ENCODE measurements at places on chromosomes 13 and 19.
A peak's percentile ranks its signal among the peaks of the same experiment; 100 is the strongest.

DNA sequence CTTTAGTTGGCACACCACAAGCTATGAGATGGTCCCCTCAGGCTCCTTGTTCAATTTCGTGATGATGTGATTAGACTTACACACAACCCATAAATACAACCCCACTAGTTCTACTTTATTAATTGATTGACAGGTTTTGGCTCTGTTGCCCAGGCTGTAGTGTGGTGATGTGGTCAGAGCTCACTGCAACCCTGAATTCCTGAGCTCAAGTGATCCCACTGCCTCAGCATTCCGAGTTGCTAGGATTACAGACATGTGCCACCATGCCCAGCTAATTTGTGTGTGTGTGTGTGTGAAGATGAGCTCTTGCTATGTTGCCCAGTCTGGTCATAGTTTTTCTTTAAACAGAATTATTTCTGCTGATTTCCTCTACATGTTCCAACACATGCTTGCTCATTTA lies 17.5 kb upstream of the HTR2A start:
- DNase-seq = no peak

- DNase-seq = no peak
These were observed 96.3 kb upstream of the GPR183 start for GRCh38 chr13:99403458-99403971.

- DNase-seq = peak; percentile 38
These were observed 5.3 kb upstream of the HCN2 start for GRCh38 chr19:584240-585001.

DNA sequence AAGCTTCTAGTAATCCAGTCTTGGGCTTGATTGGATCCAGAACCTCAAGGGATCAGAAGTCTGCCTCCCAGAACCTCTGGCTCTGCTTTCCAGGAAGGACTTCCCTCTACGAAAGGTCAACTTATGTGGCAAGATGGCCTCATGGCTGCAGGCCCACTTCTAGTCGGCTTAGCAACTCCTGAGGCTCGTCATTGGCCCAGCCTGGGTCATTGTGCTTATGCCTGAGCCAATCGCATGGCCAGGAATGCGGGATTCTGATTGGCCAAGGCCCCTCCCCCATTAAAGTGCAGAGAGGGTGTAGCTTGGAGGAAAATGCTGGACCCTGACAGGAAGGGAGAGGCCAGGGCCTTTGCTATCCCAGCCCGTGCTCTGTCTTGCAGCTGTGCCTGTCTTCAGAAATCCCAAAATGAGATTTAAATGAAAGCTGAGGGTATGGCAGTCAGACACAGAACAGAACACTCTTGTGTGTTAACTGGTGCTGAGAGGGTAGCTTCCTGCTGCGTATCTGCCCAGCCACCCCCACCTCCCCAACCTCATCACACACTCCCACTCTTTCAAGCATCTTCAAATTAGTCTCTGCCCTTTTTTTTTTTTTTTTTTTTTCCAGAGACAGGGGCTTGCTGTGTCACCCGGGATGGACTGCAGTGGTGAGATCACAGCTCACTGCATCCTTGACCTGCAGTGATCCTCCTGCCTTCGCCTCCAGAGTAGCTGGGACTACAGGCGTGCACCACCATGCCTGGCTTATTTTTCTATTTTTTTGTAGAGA lies 5.5 kb upstream of the CCNE1 start:
- DNase-seq = no peak

DNA sequence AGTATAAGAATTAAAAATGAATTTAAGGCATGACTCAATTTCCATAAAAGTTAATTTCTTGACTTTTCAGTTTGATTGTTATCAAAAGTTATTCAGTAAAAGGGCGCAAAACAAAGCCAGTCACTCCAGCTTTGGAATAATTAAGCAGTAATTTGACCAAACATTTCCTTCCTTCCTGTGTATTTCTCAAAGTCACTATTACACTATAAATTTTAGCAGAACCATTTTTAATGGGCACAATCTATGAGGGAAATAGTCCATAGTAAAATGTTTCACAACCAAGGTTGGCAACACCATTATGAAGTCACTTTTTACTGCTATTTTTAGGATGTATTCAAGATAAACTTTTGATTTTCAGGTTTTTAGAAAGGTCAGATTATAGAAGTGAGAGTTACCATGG lies 91.0 kb downstream of the DACH1 start:
- DNase-seq = no peak

- DNase-seq = no peak
These were observed 6.3 kb downstream of the CDADC1 start for GRCh38 chr13:49254007-49254406.

GRCh38 chr13:109760402-109760801 lies 26.0 kb downstream of the IRS2 start:
- no peak for DNase-seq

DNA sequence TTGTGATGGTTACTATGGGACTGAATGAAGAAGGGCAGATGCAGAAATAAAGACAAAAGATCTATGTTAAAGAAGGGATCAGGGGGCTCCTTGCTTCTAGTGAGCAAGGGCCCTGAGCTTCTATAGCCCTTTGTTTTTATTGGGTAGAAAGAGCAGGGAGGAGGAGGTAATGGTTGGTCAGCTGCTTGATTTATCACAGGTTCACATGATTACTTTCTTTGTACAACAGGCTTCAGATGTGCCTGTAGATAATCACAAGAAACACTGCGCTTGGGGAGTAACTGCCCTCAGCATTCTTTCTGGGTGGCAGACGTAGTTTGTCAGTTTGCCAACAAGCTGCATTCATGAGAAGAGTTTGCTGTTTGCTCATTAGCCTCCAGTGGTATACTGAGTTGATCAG lies 4.8 kb upstream of the ZNF439 start:
- no peak for DNase-seq

- no peak for DNase-seq
These were observed 147.1 kb downstream of the DNAJC15 start for GRCh38 chr13:43170506-43170905.

DNA sequence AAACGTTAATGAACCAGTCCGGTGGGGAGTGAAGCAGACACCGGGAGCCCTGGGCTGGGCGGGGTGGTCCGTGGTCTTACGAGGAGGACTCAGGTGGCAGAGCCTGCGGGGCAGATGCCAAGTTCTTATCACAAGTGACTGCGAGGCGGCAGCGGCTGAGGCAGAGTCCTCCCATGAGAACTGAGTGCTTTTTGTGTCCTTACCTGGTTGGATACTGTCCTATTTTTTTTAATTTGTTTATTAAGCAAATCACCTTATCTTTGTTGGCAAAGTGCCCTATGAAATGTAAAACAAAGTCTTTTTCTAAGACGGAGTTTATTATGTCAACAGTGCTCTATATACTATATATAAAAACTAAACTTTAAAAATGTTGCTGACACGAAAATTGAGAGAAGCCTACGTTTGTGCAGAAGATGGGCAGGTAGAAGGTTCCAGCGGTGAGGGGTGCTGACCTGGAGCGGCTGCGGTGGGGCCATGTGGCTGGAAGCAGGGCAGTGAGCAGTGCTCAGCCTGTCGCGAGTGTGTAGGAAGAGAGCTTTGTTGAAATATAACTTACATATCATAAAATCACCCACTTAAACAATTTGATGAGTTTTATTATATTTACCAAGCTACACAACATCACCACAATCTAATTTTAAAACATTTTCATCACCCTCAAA lies 82.2 kb downstream of the ATP11A start:
- DNase-seq = no peak

- no peak for DNase-seq
These were observed 58.7 kb downstream of the IER2 start for GRCh38 chr19:13208672-13209483.

DNA sequence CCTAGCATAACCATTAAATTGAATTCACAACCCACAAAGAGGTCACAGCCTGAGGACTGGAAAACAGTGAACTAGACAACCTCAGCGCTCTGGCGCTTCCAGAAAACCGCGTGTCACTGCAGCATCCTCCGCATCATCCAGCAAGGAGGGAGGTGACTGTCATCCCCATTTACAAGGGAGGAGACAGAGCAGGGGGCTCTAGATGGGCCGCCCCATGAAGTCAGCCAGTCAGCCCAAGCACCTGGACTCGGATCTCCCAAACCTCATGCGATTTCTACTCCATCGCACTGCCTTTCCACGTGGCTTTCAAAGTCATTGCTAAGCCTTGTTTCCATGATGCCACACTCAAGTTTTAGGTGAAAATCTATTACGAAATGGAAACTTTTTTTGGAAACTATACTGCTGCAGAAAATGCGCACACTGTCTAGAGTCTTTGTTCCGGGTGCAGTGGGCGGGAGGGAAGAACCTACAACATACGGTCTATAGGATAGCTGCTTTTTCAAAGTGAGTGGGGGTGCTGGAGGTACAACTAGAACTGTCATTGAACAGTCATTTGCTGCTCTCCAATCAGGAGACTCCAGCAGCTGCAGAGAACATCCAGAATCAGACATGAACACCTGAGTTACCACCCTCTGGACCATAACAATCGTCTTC lies 2.8 kb downstream of the AP3D1 start:
- no peak for DNase-seq

DNA sequence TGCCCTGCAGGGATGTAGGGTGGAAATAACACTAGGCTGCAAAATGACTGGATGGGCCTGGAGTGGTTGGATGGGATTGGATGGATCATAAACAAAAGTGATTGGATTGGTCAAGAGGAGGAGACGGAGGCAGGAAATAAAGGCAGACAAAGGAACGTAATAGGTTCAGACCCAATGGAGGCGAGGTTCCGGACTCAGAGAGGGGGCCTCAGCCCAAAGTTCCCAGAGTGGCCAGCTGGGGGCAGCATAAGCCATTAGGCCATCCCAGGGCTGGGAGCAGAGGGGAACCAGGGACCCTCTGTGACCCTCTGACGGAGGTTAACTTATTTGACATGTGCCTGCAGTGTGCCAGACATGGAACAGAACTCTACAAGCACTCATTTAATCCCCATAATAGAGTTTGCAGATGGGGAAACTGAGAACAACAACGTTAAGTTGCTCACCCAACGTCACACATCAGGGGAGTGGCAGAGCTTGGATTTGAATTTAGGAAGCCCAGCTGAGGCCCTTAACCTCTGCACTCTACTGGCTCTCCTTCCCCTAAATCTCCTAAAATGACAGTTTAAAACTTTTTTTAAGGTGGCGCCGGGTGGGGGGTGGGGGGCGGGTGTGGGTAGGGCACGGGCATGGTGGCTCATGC lies 15.3 kb upstream of the MAP1S start:
- DNase-seq = peak; percentile 71

GRCh38 chr19:12788042-12788681 lies 3.1 kb upstream of the JUNB start:
- no peak for DNase-seq

GRCh38 chr19:31892060-31892459 lies 453.4 kb upstream of the ZNF507 start:
- DNase-seq = no peak

DNA sequence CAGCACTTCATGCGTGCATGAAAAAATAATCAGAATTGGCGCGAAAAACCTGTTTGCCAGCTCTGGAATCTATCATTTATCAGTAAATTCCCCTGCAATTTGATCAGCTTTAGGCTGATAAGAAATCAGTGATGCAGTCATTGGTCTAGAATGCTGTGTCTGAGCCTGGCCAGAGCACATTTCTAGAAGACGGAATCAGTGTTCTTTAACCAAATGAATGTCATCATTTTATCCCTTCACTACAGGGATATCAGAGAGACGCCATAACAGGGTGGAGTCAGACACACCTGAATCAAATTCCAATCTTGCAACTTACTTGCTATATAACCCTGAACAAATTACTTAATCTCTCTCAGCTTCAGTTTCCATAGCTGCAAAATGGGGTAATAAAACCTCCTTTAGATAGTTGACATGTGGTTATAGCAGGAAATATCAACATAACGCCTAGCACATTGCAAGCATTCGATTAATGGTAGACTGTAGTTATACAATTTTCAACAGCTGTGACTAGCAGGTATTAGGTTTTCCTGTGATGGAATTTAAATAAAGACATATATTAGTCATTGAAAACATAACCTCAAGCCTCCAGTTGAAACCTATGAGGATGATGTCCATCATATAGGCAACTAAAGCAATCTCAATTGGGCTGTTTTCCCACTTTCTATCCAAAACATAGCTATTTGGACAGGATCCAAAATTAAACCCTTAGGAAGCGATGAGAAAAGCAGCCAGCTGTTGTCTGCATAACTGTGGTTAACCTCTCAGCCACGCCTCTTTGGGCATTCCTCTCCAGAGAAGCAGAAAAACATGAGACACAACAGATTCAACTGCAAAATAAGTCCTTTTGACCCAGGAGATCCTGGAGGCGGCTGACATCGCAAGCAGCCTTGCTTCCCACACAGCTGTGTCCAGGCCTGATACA lies 51.6 kb upstream of the UBL3 start:
- no peak for DNase-seq

GRCh38 chr19:29060813-29061364 lies 152.1 kb downstream of the UQCRFS1 start:
- DNase-seq = no peak

- no peak for DNase-seq
These were observed 45.8 kb upstream of the RGCC start for GRCh38 chr13:41411522-41411921.

GRCh38 chr13:40376867-40377535 lies 289.4 kb downstream of the FOXO1 start:
- no peak for DNase-seq

DNA sequence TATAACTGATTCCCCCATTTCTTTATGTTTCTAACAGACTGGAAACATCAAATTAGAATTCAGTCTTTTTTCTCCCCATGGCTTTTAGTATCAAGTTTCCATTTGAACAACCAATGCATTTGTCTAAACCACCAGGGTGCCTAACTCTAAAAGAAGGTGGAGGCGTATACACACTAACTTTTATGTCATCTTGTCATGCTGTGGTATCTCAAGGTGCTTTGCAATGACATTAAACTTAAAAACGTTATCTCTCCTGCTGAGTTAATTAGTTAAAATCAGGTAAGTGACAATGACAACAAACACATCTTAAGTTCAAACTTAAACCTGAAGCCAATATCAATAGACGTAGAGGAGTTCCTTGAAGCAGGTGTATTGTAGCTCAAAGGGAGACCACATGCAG lies 1001.7 kb downstream of the PCDH17 start:
- no peak for DNase-seq

- no peak for DNase-seq
These were observed 2.7 kb downstream of the DACH1 start for GRCh38 chr13:71864094-71864985.

GRCh38 chr19:5271145-5271544 lies 69.5 kb downstream of the PTPRS start:
- no peak for DNase-seq

GRCh38 chr13:101144808-101145419 lies 271.4 kb downstream of the NALCN start:
- DNase-seq = peak; percentile 7
